Testis (tissue), 5 donors: ENCODE measurements at places on chromosomes 5 and 9. TPM values are rescaled to one million over a fixed set of nuclear protein-coding genes. Genes with fewer than 3 reads are reported as not detected.

PCDHGB1 gene
- polyA plus RNA-seq: 0.92 TPM

CDH10 gene
- 0.84 TPM for polyA plus RNA-seq

SPINK13 gene
- 3.0 TPM for polyA plus RNA-seq

PCDHB11 gene
- polyA plus RNA-seq: 0.63 TPM

PCDHGA8 gene
- polyA plus RNA-seq: 0.15 TPM

QSOX2 gene
- polyA plus RNA-seq: 22.6 TPM

STING1 gene
- polyA plus RNA-seq: 22.4 TPM
